AG08395 (cell line): ENCODE measurements at places on chromosomes 7 and 10.

- DNase-seq: no peak
Measured at GRCh38 chr10:122828716-122829255, 16.9 kb downstream of the CUZD1 start.

DNA sequence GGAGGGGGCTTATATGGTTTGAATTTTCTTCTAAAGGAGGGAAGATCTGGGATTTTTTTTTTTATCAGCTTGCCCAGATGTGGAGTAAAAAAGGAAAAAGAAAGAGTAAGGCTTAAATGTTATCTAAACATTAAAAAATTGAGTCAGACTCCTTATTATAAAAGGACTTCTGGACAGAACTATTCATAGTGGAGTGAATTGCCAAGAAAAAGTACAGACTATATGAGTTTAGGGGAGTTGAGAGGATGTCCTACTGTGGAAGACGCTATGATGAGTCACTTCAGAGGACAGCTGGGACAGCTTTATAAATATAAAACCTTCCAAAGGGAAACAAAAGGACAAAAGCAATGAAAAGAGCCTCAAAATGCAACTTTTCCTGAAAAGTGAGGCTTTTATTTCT, 73.0 kb downstream of the TFPI2 start:
- no peak for DNase-seq

GRCh38 chr10:124898471-124898870, 43.5 kb upstream of the ZRANB1 start:
- no peak for DNase-seq

DNA sequence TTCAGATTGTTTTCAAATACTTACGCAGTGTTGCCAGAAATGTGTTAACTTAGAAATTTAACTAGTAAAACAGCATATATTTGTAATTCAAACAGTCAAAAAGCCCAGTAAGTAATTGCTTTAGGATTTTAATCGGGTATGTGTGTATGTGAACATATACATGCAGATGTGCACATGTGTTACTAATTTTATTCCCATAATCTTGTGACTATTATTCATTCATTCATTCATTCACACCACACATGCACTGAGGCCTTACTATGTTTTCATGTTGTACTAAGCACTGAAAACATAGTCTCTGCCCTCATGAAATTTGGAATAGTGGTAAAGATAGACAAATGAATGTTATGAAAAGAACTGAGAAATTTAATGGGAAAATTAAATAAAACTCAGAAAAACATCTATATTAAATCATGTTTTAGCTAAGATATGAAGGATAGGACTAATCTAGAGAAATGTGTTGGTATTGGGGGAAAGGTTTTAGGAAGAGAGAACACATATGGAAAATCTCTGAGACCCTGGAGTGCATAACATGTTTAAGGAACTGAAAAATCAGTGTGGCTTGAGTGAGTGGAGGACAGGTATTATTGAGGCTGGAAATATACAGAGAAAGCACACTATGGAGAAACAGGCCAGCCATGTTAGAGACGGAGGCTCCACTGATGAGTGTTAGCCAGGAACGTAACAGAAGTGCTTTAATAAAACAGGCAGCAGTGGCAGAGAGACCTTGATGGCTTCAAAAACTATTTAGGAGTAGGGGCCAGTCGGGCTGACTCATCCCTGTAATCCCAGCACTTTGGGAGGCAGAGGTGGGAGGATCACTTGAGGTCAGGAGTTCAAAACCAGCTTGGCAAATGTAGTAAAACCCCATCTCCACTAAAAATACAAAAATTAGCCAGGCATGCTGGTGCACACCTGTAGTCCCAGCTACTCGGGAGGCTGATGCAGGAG, 80.3 kb downstream of the HDAC9 start:
- no peak for DNase-seq

DNA sequence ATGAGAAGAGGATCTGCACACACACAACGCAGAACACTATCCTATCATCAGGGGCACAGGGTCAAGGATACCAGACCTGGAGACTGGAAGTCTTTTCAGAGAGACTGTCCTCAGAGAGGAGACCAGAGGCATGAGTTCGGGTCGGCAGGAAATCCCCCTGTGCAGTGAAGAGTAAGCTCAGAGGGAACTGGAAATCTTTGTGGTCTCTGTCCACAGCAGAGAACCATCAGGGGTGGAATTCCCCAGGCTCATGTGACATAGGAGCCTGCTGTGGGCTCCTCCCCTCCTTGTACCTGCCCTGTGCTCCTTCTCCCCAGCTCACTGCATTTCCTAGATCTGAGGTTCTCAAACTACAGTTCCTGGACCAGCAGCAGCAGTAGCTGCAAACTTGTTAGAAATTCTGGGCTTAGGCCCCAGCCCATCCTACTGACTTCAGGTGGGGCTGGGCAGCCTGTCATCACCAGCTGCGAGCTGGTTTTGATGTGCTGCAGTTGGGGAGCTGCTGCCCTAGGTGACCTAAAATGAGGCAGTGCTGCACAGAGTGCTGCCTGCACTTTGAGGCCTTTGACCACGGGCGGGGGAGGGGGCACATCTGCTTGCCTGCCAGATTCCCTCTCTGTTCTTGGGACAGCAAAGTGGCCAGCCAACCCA, 2.4 kb downstream of the ZMIZ2 start:
- DNase-seq: no peak

GRCh38 chr10:6609625-6610024, 29.5 kb upstream of the PRKCQ start:
- DNase-seq: no peak

- DNase-seq: no peak
Measured at GRCh38 chr10:42991442-42992098, 85.3 kb upstream of the RET start.

DNA sequence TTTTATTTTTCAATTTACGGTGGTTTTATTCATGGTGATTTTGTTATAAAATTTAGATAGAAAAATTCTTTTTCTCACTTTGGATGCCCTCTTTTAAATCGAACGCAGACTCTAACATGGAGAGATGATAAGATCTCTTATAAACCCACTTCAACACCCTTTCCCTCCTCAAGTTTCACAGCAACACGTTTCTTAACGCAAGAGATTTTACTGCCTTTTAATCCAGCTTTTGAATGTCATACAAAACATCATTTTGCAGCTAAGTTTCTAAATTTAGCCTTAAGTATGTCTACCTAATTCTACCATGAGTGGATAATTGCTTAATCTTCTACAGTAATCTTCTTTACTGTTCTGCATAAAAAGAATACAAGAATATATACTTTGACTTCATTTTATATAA, 70.0 kb downstream of the SEMA3C start:
- no peak for DNase-seq
